Foreskin melanocyte (primary cell): ENCODE measurements at places on chromosomes 12 and 14.

DNA sequence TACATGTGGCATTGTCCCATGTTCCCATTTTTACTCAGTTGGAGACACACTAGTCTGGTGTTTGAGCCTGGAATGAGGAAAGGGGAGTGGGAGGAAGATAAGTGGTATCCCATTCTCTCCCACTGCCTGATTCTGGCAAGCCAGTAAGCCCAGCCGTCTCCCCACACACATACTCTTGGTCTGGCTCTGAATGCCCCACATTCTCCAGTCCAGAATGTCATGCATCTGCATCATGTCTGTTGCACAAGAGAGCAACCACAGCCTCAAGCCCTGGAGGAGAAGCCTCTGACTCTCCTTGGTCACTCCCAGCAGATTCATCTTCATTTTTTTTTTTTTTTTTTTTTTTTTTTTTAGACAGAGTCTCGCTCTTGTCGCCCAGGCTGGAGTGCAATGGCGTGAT, 48.0 kb downstream of the DRAM1 start:
- peak; percentile 93 for DNase-seq

GRCh38 chr12:114438635-114439256, 32.8 kb upstream of the TBX5 start:
- DNase-seq = no peak

GRCh38 chr12:2335109-2335508, 282.3 kb downstream of the CACNA1C start:
- DNase-seq = no peak

DNA sequence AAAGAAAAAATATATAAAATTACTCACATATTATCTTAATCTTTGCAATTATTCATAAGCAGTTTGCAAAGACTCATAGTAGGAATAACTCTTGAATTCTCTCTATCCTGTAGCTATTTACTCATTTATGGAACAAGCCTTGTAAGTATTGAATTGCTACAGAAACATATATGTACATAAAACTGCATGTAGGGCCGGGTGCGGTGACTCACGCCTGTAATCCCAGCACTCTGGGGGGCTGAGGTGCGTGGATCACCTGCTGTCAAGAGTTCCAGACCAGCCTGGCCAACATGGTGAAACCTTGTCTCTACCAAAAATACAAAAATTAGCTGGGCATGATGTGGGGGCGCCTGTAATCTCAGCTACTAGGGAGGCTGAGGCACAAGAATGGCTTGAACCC, 286.2 kb downstream of the PPFIA2 start:
- DNase-seq = no peak

DNA sequence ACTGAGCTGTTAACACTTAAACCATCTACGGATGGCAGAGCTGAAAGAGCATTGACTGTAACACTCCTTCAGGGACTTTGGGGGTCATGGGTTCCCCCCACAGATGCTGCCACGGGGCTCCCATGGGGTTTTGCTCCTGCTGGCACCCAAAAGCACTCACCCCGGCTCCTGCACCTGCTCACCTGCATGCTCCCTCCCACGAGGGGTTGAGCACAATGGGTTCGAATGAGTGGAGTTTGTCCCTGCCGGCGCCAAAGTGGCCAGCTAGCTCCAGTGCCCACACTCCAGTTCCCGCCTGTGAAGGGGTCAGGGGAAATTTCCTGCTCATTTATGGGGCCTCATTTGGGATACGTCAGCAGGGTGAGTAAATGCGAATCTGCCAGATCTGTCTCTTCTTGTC, 40.7 kb downstream of the TNFAIP2 start:
- DNase-seq = no peak

GRCh38 chr12:42031847-42032564, 112.7 kb downstream of the GXYLT1 start:
- DNase-seq = no peak

DNA sequence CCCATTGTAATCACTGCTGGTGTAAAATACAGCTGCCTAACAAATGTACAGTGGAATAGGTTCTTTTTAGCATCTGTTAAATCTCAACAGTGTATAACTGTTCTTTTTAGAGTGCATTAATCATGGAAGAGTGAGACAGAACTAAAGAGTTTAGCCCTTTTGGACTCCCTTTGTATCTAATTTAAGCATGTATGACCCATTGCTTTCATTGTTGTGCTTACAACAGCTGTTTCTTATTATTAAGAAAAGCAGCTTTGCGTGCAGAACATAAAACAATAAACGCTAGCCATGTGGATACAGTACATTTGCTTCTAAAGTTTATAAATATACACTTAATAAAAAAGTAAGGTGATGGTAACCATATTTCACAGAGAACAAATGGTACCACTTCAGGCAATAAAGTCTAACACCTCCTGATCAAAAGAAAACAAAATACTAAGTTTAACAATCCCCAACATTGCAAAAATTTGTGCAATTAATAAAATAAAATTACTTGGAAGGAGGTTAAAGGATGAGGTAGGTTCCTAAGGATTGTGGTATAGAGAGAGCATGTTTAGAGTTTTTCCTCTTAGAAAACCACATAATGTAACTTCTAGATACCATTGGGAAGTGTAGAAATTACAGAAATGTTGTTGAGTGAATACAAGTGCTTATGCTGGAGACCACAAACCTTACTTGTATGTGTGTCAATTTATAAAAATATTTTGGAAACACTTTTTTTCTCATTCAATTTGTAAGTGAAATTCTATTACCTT, 448.7 kb downstream of the SLC6A15 start:
- DNase-seq = peak; percentile 2

- DNase-seq = no peak
Observed at GRCh38 chr12:16303939-16304338, 26.5 kb upstream of the SLC15A5 start.

DNA sequence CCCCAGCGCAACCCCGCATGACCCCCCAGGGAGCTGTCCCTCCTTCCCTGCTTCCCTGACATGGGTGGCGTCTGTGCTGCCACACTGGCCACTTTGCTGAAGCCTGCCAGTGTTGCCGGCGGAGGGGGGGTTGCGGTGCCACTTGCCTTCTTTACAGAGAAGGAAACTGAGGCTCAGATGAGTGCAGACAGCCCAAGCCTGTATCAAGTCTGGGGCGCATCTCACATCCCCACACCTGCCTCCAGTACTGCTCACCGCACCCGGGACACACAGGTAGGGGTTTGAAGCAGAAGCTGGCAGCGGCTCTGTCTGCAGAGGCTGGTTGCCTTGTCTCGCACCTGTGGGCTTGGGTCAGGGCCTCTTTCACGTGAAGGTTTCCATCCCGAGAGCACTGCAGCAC, 104.7 kb upstream of the RTL1 start:
- no peak for DNase-seq

DNA sequence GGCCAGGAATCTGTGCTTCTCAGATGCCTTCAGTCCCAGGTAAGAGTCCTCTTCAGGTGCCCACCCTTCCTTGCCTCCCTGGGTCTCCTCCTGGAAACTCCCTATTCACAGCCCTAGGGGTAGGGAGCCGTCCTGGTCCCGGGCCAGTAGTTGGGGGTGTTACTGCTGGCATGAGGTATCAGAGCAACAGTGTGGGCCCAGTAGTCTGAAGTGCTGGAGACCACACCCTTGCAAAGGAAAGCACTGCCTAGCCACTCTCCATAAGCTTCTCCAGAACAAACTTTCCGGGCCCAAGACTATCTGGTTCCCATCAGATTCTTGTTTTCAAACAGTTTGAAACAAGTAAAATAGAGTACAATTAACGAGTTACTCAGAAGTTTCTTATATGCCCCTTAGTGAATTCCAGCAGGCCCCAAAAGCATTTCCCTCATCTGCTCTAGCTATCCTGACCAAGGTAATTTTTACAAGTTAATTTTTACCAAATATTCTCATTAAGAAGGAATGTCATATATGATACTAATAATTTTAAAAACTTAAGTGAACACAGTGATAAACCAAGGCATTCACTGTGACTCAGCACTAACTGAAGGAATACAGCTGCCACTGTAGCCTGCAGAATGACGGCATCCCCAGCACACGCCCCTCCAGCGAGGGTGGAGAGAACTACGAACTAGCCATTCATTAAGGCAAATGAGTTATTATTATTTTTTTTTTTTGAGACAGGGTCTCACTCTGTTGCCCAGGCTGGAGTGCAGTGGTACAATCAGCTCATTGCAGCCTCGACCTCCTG, 49.4 kb downstream of the MOK start:
- no peak for DNase-seq

- peak; percentile 10 for DNase-seq
Observed at GRCh38 chr12:14185427-14186192, 179.9 kb upstream of the ATF7IP start.
